Nephron progenitor cell (in vitro differentiated cells): ENCODE measurements at places on chromosomes 4 and X.

DNA sequence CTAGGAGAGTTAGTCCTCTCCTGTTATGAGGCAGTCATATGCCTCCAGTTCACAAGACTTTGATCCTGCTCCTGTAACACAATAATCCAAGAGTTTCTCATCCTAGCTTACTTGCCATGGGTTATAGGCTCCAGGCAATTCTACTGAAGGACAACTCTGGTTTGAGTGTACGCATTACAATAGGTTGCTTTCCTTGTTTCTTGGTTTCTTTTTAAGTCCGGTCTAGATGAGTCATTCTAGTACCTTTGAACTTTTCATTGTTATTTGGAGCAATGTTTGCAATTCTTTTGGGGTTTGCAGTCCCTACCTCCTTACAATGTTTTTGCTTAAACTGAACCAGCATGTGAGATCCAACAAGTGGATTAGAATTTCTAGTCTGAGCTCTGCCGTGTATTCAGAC lies 109.1 kb downstream of the ANAPC4 start:
- DNase-seq = no peak

DNA sequence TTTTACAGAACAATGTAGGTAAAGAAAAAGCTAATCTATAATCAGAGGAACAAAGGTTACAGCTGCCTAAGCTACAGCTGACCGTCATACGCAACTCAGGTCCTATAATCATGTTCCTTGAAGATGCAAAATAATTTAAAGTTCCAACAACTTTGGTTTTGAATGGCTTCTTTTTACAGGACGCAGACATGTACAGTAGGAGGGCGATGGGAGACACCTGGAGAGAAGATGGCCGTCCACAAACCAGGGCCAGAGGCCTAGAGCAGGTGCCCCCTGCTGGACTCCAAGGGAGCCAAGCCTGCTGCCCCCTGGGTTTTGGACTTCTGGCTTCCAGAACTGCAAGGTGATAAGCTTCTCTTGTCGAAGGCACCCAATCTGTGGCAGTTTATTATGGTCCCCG lies 10.6 kb downstream of the HGFAC start:
- DNase-seq = no peak

- DNase-seq = no peak
Observed at GRCh38 chr4:172601195-172601594, 567.4 kb upstream of the GALNT7 start.

GRCh38 chr4:28518561-28519165 lies 1658.0 kb downstream of the STIM2 start:
- no peak for DNase-seq
